T47D (cell line): ENCODE measurements at places on chromosomes 11 and 22.

GRCh38 chr11:46281371-46281831, 3.9 kb downstream of the CREB3L1 start:
- DNase-seq, result no peak

GRCh38 chr11:7544021-7544420, 30.2 kb downstream of the PPFIBP2 start:
- no peak for DNase-seq

GRCh38 chr11:47524291-47524874, 28.5 kb downstream of the CELF1 start:
- DNase-seq, result peak; percentile 31

DNA sequence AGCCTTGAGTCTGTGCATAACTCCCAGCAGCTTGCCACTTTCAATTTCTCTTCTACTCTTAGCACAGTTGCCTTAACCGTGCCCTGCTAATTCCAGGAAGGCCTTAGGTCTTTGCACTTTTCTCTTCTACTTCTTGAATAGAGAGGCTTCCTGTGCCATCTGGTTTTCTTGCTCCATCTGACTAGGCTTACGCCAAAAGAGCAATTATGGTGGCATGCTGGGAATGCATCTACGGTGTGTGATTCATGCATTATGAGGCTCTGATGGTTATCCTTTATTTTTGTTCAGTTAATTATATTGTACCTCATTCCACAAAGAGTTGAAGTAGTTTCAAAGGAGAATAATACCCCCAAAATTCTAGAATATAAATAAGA, 29.4 kb downstream of the SIK2 start:
- no peak for DNase-seq

DNA sequence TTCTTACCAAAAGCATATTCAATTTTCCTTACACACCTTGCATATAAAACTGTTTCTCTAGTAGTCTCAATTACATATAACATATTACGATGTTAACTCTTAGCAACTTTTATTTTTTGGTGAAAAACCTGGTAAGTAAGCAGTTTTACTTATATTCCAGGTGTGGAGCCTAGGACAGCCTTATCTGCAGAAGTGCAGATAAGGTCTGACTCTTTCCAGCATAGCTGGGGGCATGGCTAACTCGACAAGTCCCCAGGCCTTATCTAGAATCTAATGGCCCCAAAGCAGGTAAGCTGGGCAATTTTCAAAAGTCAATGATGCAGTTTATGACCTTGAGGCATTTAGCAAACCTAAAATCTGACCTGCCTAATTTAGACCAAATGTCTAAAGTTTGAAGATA, 4.2 kb upstream of the C1QTNF6 start:
- DNase-seq, result no peak

DNA sequence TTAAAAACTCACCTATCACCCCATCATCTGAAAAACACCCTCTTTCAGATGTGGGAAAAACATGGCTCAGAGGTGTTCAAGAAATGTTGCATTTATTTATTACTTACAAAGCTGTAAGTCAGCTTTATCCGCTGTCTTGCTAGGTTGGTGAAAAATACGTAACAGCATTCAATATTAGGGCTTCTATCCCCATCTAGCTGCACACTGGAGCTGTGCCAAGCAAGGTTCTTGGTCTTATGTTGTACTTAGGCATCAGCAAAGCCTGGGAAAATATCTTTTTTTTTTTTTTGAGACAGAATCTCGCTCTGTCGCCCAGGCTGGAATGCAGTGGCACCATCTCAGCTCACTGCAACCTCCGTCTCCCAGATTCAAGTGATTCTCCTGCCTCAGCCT, 7.5 kb downstream of the SERPING1 start:
- no peak for DNase-seq

DNA sequence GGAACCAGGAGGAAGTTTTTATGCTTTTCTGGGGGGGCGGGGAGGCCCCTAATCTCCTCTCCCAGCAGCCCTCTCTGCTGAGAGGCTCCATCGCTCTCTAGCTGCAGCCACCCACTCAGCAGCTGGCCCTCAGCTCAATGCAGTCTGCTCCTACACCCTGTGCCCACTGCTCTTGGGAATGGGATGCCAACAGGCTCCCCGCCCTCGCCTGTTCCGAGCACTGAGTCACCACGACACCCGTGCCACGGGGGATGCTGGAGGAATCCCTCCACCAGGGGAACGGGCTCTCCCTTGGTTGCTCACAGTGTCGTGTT, 23.5 kb upstream of the SUSD2 start:
- no peak for DNase-seq

- no peak for DNase-seq
Measured at GRCh38 chr11:33778675-33779074, 4.4 kb upstream of the FBXO3 start.

DNA sequence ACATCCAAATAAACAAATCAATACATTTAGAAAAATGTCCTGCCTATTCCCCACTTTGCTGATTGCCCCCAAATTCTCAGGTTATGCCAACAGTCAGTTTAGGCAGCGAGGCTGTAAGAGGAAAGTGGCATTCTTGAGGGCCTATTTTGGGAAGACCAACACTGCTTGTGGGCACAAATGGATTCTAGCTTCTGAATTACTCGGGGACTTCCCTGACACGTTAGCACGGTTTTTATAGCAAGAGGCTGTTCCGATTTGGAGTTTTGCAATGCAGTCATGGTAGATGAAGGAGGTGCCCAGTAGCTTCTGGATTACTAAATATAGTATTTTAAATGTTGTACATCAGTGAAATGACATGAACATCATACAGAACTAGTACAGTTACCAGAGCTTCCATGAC, 13.1 kb downstream of the RCN1 start:
- DNase-seq, result no peak

DNA sequence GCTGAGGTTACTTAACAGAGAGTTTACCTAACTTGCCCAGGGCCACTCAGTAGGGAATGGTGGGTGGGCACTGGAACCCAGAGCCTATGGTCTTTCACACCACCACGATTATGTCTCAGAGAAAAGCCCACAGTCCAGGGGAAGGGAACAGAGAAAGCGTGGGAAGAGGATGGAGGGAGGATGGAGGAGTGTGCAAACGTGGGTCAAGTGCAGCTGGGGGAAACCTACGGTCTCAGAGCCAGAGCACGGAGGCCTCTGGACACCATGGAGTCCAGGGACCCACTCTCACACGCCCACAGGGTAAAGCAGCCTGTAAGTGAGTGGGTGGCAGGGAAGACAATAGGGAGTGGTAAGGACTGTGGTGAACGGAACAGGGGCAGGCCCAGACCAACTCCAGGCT, 47.3 kb upstream of the SLC35C1 start:
- no peak for DNase-seq

DNA sequence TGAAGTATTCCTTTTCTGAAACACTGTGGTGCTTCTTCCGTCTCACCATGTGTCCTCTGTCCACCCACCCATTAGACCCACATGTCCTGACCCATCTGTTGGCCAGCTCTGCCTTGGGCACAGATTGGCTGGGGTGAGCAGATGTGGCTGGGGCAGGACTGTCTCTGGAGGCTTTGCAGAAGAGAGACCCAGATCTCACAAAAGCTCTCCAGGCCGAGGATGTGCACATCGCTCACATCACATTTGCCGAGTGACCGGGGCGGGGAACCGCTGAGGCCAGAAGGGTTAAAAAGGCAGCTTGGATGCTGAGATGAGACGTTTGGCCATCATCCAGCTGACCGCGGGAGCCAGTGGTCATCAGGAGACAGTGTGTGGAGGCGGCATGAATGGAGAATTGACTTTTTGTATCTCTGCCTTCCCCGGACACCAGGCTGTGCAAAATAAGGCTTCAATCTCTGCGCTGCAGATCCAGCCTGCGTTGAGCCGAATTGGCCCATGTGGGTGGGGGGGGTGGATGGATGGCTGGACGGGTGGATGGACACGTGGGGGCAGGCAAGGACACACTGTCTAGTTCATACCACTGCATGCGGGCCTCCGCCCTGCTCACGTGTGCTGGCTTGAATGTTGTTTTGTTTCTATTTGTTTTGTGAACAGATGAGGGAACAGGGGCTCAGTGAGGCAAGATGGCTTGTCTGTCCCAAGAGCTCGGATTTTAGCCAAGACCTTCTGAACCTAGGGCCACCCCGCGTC, 6.1 kb downstream of the IFITM10 start:
- DNase-seq, result peak; percentile 45

GRCh38 chr11:65389294-65389980, 3.0 kb downstream of the FRMD8 start:
- no peak for DNase-seq

DNA sequence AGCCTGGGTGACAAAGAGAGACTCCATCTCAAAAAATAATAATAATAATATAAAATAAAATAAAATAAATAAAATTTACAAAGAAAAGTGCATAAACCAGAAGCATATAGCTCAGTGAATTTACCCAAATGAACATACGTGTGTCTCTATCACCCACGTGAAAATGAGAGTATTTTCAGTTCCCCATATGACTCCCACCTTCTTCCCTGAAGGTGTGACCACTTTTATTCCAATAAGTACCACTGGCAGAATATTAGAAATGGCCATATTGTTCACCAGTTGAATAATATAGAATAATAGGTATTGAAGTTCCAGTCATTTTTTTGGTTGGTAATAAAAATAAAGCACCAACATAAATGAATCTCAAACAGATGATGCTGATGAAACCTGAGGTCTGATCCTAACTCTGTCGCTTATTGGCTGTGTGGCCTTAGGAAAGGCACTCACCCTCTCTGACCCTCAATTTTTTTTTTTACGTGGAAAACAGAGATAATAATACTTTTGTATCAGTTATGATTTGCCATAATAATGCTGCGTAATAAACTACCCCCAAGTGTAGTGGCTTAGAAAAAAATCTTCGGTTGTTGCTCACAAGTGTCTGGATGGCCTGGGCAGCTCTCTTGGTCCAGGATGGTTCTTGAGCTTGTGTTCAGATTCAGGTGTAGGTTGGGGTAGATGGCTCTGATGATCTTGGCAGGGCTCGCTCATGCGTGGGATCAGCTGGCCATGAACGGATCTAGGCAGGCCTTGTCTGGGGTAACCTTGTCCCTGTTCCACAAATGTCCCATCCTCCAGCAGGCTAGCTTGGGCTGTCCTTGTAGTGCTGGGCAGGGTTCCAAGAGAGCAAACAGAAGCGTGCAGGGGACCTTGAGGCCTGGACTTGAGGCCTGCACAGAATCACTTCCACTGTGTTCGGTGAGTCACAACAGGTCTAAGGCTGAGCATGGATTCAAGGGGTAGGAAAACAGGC, 88.1 kb downstream of the MYO18B start:
- no peak for DNase-seq

GRCh38 chr22:48104102-48104738, 1341.8 kb downstream of the TBC1D22A start:
- DNase-seq, result no peak

DNA sequence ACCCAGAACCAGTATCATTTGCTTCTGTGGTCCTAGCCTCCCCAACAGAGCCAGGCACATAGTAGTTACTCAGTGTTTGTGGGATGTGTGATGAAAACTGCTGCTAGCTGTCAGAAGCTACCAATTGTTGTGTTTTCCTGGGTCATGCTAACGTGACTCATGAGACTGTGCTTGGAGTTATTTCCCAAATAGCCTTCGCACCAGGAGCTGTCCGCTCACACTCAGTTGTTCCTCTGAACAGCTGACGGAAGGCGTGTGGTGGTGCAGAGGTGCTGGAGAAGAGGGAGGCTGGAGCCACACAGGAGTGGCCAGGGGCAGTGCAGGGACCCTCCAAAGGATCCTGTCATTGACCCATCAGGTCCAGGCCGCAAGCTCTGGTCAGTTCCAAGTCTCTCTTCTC, 53.9 kb upstream of the TBCEL start:
- no peak for DNase-seq

GRCh38 chr22:19984851-19985811, 31.5 kb downstream of the ARVCF start:
- DNase-seq, result no peak

DNA sequence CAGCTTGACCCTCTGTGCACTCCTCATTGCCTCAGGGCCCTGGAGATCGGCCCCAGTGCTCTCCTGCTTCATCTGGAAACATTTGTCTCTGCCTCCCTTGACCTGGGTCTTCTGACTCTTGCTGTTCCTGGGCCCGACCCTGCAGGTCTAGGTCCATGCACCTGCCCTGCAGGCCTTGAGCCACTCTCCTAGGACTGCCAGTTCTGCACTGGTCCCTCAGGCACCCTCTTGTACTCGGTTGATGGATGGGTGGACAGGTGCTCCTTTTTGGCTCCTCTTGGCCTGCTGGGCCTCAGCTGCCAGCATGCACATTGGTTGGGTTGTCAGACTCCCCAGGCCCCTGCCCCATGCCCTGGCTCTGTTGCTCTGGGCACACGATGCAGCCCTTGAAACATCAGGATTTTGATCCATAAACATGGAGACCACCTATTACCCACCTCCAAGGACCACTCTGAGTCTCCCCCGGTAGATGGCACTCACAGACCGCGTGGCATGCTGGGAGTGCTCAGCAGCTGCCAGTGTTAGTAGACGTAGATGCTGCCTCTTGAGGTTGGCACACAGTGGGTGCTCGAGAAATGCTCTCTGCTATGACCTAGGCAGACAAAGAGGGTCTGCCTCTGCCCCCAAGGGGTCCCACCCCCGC, 20.2 kb upstream of the ACR start:
- DNase-seq, result no peak

- DNase-seq, result peak; percentile 82
Measured at GRCh38 chr11:66222358-66223149, 45.9 kb upstream of the RAB1B start.

DNA sequence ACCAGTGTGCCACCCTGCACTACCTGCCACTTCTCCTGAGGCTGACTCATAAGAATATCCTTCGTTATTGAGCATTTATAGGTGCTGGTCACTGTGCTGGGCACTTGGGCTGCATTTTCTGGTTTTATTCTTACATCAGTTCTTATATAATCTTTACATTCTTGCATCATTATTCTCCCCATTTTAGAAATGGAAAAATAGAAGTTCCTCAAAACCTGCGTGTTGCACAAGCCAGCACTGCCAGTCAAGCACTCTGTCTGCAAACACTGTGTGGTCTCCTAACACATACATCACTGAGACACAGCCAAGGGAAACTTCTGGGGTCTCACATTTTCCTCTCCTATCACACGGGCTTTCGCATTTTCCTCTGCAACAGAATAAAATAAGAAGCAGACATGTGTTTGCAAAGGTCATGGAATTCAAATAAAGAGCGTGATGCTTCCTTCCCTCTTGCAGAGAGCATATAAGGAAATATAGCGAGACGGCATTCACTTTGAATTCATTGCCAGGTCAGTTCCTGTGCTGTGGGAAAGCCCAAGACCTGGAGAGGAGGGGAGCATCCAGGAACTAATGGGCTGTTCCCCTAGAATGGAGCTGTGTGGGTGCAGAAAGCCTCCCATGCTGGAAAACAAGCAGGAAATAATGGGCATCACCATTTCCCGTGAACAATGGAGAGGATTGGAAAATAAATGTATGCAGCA, 73.9 kb upstream of the SEZ6L start:
- DNase-seq, result no peak

DNA sequence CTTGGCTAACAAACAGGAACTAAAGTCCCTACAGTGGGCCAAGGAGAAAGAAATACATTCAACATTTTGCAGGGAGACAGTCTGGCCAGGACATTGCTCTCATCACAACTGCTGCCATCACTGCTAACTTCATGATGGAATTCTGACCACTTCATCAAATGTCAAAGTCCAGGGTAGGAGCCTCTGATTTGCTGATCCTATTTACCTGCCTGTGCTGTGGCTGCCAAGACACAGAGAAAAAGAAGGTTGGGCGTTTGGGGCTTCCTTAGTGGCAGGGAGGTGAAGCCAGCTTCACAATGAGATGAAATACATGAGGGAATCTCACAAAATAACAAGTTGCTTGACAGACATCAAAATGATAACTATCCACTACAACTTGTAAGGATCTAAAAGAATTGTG, 343.9 kb upstream of the CADM1 start:
- no peak for DNase-seq

- DNase-seq, result peak; percentile 49
Measured at GRCh38 chr11:62353841-62354240, 16.6 kb downstream of the ASRGL1 start.

GRCh38 chr11:96062134-96062533, 138.2 kb upstream of the MTMR2 start:
- DNase-seq, result no peak
